ENCODE measurements at places on chromosomes 12 and 14.

DNA sequence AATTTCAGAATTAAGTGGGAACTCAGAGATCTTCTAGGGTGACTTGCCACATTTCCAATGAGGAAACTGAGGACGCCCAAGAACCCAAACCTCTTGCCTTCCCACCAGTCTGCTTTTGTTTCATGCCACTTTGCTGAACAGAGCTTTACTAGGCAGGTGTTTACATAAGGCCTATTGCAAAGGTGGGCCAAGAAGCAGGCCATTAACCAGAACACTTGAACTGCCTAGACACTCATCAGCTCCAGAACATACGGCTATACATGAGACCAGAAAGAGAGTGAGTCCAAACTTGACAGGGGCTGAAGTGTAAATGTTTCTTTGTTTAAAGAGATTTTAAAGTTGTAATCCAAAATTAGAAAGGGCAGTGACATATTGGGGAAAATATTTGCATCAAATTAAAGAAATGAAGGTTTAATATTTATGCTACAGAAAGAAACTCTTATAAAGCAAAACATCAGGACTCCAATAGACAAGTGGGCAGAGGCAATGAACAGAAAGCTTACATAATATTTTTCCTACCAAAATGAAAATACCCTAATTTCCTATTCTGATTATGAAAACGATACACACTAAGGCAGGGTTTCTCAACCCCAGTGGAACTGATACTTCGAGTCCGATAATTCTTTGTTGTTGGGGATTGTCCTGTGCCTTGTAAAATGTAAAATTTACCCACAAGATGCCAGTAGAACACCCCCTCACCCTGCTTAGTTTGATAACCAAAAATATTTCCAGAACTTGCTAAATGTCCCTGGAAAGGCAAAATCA lies 11.7 kb downstream of the BATF start:
- DNase-seq: no peak

GRCh38 chr12:31362759-31363415 lies 36.9 kb upstream of the SINHCAF start:
- no peak for DNase-seq

GRCh38 chr12:24979329-24979728 lies 30.4 kb upstream of the BCAT1 start:
- DNase-seq: no peak

DNA sequence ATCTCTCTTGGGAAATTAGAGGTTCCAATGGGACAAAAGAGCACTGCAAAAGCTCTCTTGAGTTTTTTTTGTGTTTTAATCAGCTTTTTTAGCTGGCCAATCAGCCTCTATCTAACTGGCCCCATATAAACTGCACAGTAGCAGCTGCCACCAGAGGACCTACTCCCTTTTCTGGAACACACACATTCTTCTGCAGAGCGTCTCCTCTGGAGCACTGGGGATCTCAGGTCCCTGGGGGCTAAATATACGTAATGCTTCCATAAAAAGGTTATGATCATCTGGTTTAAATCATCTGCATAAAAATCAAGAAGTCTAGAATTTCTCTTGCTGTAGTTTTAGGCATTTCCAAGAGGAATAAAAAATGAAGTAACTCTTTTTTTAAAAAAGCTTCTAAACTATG lies 32.3 kb downstream of the TSPAN8 start:
- DNase-seq: no peak

DNA sequence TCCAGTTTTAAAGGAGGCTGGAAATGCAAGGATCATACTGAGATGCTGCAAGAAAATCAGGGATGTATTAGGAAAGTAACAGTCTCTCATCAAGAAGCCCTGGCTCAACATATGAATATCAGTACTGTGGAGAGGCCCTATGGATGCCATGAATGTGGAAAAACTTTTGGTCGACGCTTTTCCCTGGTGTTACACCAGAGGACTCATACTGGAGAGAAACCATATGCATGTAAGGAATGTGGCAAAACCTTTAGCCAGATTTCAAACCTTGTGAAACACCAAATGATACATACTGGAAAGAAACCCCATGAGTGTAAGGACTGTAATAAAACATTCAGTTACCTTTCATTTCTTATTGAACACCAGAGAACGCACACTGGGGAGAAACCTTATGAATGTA lies 24.5 kb downstream of the ZNF891 start:
- no peak for DNase-seq

DNA sequence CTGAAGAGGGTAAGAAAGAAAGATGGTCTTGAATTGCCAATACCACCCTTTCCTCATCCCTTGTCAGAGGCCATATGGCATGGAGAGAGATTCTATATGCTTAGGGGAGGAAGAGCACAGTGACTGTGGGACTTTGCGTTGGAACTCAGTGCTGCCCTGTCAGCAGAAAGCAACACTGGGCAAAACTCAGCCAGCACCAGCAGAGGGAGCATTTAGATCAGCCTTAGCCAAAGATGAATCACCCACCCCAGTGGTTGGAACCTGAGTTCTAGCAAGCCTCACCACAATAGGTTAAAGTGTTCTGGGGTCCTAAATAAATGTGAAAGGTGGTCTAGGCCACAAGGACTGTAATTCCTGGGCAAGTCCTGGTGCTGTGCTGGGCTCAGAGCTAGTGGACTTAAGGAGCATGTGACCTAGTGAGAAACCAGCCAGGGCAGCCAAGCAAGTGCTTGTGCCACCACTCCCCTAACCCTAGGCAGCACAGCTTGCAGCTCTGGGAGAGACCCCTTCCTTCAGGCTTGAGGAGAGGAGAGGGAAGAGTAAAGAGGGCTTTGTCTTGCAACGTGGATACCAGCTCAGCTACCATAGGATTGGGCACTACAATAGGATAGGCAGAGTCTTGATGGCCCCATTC lies 11.4 kb upstream of the BCAT1 start:
- peak; percentile 47 for DNase-seq

DNA sequence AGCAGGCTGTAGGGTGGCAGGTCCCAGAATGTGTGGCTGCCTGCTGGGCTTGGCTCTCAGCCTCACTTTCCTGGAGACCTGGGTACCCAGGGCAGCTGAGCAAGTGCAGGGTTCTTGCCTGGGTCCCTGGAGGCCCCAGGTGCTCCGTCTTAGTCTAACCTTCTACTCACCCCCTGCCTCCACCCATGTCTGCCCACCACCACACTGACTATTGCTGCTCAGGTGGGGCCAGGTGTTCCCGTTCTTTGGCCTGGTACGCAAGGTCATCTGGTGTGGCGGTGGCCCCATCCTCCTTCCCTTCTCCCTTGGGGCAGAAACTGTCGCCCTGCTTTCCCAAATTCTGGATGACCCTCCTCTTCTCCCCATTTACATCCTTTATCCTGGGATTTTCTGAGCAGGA lies 319.9 kb downstream of the TMEM121 start:
- no peak for DNase-seq

- DNase-seq: no peak
These were observed 48.3 kb downstream of the MVK start for GRCh38 chr12:109621901-109622364.

GRCh38 chr14:63573581-63573980 lies 30.4 kb upstream of the PPP2R5E start:
- DNase-seq: peak; percentile 33

- DNase-seq: peak; percentile 92
These were observed 39.0 kb downstream of the CKB start for GRCh38 chr14:103483600-103483999.

GRCh38 chr14:103495854-103496253 lies 26.8 kb downstream of the CKB start:
- DNase-seq: no peak

- no peak for DNase-seq
These were observed 2.8 kb upstream of the DHH start for GRCh38 chr12:49097381-49097780.

- DNase-seq: no peak
These were observed 1.4 kb upstream of the SAV1 start for GRCh38 chr14:50669441-50669986.

- no peak for DNase-seq
These were observed 921.8 kb downstream of the VRK1 start for GRCh38 chr14:97718886-97719442.

DNA sequence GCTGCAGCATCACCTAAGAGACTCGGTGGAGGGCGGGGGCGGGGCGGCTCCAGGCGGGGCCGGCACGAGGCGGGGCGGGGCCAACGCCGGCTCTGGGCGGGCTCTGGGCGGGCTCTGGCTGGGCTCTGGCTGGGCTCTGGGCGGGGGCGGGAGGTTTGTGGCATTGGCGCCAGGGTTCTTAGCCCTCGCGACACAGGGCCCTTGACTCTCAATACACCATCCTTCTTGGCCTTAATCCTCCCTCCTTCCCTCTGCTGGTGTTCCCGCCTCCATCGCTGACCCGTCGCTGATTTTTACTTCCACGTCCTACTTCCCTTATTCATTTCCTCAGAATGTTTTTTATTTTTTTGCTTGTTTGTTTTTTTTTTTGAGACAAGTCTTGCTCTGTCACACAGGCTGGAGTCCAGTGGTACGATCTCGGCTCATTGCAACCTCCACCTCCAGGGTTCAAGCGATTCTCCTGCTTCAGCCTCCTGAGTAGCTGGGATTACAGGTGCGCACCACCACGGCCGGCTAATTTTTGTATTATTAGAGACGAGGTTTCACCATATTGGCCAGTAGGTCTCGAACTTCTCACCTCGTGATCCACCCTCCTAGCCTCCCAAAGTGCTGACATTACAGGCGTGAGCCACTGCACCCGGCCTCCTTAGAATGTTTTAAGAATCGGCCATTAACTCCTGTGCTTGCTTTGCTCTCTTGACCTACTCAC lies at the start of gene BLTP3B:
TSS of gene BLTP3B (minus strand) at position 24 of the 709 bp plus-strand sequence. CDS start 239 bp downstream, outside the sequence.
- DNase-seq: peak; percentile 49

DNA sequence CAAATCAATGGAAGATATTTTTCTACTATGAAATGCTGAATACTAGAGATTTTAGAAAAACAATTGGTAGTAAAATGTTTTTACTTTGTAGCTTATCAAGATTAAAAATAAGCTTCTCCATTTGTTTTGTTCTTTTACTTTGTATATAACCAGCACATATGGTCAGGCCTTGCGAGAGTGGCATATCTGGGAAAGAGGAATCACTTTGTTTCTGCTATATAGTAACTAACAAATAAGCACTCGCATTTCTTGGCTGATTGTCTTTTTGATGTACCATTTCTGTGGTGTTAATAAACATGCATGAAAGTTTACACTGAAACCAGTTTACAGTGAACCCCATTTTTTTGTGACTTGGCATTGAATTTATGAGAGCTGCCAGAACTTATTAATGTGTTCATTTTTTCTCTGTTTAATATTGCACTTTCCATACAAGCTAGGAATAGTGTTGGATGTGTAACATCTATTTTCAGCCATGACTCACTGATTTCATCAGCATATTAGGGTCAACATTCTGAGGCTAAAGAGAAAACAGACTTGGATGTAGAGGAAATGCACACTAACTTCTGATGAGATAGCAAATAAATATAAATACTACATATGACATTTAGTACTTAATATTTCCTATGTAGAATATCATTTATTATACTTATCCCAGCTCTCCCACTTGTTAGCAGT lies 635.5 kb downstream of the KCNH5 start:
- peak; percentile 66 for DNase-seq

DNA sequence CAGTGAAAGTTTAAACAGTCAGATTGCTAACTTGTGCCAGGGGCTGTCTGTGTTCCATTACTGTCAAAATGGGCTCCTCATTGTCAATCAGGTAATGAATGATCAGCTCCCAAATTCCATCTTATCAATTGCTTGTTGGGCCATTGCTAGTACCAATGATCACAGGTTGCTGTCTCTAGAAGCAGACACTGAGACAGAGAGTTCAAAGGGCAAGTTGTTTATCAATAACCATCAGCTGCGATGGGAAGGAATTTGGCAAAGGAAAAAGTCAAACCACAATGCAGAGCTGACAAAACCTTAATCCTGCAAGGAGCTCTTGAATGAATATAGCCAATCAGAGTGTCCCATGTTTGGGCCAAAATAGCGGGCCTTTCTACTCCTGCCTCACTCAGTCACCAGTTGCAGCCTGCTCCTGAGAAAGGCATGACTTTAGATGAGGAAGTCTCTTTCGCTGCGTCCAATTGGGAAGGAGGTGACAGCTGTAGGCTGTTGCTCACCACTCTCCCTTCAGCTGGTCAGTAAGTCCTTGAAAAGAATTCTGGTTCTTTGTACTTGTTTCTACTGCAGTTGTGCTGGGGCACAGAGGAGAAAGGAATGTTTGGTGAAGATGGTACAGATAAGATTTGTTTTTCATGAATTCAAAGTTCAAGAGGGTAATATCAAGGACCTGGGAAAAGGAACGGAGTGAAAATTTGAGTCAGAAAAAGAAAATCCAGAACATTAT lies 179.2 kb upstream of the PDE3A start:
- no peak for DNase-seq

DNA sequence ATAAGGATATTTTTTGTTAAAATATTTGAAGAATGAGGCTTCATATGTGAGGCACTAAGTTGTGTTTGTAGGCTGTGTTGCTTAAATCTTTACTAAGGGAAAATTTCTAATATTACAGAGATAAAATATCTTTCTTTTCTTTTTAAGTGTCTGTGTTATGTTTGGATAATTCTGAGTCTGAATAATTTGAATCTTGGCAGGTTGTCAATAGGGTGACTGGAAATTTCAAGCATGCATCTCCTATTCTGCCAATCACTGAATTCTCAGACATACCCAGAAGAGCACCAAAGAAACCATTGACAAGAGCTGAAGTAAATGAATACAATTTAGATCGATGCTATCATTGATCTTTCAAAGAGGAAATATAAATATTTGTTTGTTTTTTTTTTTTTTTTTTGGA lies 29.4 kb downstream of the TMPO start:
- DNase-seq: peak; percentile 10

- no peak for DNase-seq
These were observed 1.5 kb upstream of the DIABLO start for GRCh38 chr12:122227341-122227740.

- DNase-seq: no peak
These were observed 47.4 kb downstream of the SMIM41 start for GRCh38 chr12:52126605-52127578.

DNA sequence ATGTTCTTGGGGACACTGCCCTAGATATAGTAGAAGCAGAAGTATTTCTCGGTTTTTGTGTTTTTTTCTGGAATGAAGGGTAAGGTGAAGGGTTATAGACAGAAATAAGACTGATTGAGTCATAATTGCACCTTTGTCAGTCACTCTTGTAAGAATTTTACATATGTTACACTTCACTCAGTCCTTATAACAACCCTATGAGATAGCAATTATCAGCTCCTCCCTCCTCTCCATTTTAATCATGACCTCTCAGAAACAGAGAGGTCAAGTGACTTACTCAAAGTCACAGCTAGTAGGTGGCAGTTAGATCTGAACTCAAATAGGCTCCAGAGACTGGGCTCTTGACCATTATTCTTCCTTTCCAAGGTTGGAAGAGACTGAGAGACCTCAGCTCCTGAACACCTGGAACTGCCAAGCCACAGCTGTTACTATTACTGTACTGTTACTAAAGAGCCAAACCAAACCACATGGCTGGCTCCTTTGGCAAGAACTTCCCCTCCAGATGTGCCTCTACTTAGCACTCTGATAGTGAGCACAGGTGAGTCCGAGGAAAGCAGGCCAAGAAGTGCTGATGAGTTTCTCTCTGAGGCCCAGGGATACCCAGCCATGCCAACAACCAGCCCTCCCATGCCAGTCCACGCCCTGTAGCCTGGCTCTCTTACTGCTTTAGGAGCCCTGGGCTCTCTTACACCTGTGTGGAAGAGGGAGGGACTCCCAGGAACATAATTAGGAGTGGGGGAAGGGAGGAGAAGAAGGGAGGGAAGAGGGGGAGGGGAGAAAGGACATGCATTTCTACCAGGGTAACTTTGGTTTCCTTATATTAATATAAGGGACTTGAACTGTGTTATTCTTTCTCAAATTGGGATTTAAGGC lies 121.3 kb downstream of the CRADD start:
- DNase-seq: no peak

GRCh38 chr14:45838597-45838996 lies 585.6 kb upstream of the MIS18BP1 start:
- DNase-seq: no peak

All from astrocyte (in vitro differentiated cells and primary cell).